ENCODE measurements at places on chromosomes 13 and 19. TPM values are rescaled to one million over a fixed set of nuclear protein-coding genes. Genes with fewer than 3 reads are reported as not detected.

AP2S1 gene
- total RNA-seq = 329 TPM

NALCN gene
- total RNA-seq = 4.8 TPM

XRCC1 gene
- 33.6 TPM for total RNA-seq

ZNF30 gene
- total RNA-seq = 4.7 TPM

SIGLECL1 gene
- not detected for total RNA-seq

LGALS14 gene
- not detected for total RNA-seq

CALR gene
- 511 TPM for total RNA-seq

Data from A549 treated with CORT108297 at 1 μM for 4 hours (cell line).